ENCODE measurements at places on chromosomes 6 and 20. TPM values are rescaled to one million over a fixed set of nuclear protein-coding genes. Genes with fewer than 3 reads are reported as not detected.

GRCh38 chr6:48397887-48398286 lies 286.9 kb upstream of the PTCHD4 start:
- no peaks in the 10 kb centered on the region for H3K36me3 ChIP-seq
- H3K27me3 ChIP-seq, result no peaks in the 10 kb centered on the region
- no peak for DNase-seq
- no peak overlapping the region for H3K27ac ChIP-seq
- no peaks in the 10 kb centered on the region for H3K4me1 ChIP-seq
- H3K4me3 ChIP-seq, result no peak overlapping the region

DNA sequence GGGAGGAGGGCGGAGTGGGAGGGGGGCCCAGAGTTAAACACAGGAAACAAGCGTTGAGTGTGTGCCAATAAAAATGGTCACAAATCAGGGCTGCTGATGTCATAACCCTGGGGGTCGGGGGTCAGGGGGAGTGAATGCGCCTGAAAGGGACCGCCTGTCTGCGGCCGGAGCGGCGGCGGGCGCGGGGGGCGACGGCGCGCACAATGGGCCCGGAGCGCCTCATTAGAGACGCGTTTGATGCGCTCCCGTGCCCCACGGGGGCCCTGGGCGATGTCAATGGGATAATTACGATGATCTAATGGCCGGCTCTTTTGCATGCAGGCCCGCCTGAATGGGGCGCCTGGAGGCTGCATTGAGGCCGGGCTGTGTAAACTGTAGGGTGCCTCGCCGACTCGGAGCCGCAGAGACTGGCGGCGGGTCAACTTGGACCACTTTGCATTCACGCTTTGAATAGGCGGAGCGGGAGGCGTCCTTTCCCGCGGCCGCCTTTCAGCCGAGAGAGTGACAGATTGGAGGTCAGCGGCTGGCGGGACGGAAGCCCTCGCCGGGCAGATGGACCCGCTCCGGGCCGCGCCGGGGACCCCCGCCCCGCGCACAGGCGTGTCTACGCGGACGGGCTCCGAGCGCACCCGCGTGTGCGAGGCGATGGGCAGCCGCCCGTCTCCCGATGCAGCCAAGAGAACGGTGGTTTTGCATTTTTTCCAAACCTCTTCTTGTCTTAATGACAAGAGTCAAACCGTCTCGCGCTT lies 296.1 kb downstream of the TFAP2C start:
- H3K4me1 ChIP-seq, result peaks cover 6% of the 10 kb centered on the region
- H3K27ac ChIP-seq, result no peak overlapping the region
- H3K4me3 ChIP-seq, result peak overlapping the region; percentile 82

The AK9 gene
- 3.5 TPM for total RNA-seq

The DPPA5 gene
- total RNA-seq, result not detected

The HSPA1A gene
- 27.2 TPM for total RNA-seq

The CLVS2 gene
- 0.28 TPM for total RNA-seq

The DLL1 gene
- total RNA-seq, result 59.5 TPM

The EPHA7 gene
- total RNA-seq, result 12.1 TPM

The ZKSCAN8 gene
- total RNA-seq, result 29.5 TPM

All from endothelial cell (in vitro differentiated cells).